ENCODE measurements at places on chromosomes 12 and 14. TPM values are rescaled to one million over a fixed set of nuclear protein-coding genes. Genes with fewer than 3 reads are reported as not detected.

SCYL2 gene
- total RNA-seq: 32.1 TPM

DPF3 gene
- 7.6 TPM for total RNA-seq

SLC5A8 gene
- not detected for total RNA-seq

CRIP1 gene
- total RNA-seq: 9.3 TPM

PDZRN4 gene
- not detected for total RNA-seq

MORN3 gene
- 0.47 TPM for total RNA-seq

TOMM20L gene
- total RNA-seq: not detected

PIWIL1 gene
- not detected for total RNA-seq

ENDOU gene
- total RNA-seq: not detected

ALDH1L2 gene
- 3.7 TPM for total RNA-seq

PTPRB gene
- 63.4 TPM for total RNA-seq

LRRC10 gene
- not detected for total RNA-seq

PNN gene
- 16.5 TPM for total RNA-seq

ABCD4 gene
- 26.2 TPM for total RNA-seq

TMEM120B gene
- 8.5 TPM for total RNA-seq

NFKBIA gene
- total RNA-seq: 151 TPM

ANKRD33 gene
- total RNA-seq: not detected

KRT1 gene
- not detected for total RNA-seq

KANSL2 gene
- total RNA-seq: 17.8 TPM

TSPAN11 gene
- 3.6 TPM for total RNA-seq

SLC35F4 gene
- total RNA-seq: not detected

TMEM30B gene
- 0.20 TPM for total RNA-seq

ERP27 gene
- 0.73 TPM for total RNA-seq

TAS2R19 gene
- total RNA-seq: 0.53 TPM

DEGS2 gene
- total RNA-seq: not detected

AQP6 gene
- not detected for total RNA-seq

PTCSC3 gene
- total RNA-seq: not detected

RTN1 gene
- total RNA-seq: 0.87 TPM

AKAP3 gene
- total RNA-seq: 1.3 TPM

C12orf50 gene
- total RNA-seq: not detected

STXBP6 gene
- total RNA-seq: not detected

TMEM233 gene
- total RNA-seq: 1.4 TPM

CLEC9A gene
- not detected for total RNA-seq

LRRK2 gene
- 0.33 TPM for total RNA-seq

PRKD1 gene
- 7.8 TPM for total RNA-seq
